ENCODE measurements at places on chromosomes 13 and 19. TPM values are rescaled to one million over a fixed set of nuclear protein-coding genes. Genes with fewer than 3 reads are reported as not detected.

GPR183 gene
- total RNA-seq, result 13.6 TPM

CAPNS1 gene
- 582 TPM for total RNA-seq

KL gene
- total RNA-seq, result 12.5 TPM

KLK1 gene
- total RNA-seq, result 1.7 TPM

GSX1 gene
- total RNA-seq, result not detected

PRODH2 gene
- total RNA-seq, result not detected

ZNF571 gene
- total RNA-seq, result 5.5 TPM

Measured in upper lobe of right lung (tissue), 1 donor.